ENCODE measurements at places on chromosomes 6 and 20.

DNA sequence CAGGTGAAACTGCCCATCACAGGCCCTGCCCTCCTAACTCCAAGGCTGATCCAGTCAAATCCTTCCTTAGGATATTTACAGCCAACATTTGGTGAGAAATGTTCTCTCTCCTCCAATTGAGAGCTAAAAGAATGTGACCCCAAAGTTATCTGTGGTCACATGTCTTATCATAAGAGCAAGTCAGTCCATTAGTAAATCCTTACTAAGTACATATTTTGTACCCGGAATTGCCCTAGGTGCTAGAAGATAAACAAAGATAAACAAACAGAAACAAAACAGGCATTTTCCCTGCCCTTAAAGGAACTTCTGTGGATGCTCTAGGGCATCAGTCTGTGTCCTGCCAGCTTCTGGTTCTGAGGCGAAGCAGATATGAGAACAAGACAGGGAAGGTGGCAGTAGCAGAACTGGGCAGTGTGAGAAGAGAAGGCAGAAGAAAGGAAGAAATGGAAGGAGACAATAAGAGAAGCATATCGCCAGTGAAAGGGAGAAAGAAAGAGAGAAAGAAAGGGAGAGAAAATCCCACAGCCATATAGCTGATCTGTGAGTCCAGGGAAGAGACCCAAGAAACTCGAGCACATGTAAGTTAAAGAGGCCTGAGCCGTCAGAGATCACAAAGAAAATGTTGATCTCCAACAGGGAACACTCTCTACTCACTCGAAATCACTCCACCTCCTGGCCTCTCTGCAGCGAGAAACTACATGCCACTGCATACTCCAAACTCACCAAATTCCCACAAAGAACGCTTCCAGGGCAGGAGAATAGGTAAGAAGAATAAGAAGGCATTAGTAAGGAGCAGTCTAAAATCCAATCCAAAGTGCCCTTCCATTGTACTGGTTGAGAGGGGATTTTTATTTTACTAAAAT is 41.7 kb downstream of the CDK5RAP1 start:
- DNase-seq = no peak

- DNase-seq = no peak
Measured at GRCh38 chr6:104843229-104843628, 16.5 kb downstream of the HACE1 start.

DNA sequence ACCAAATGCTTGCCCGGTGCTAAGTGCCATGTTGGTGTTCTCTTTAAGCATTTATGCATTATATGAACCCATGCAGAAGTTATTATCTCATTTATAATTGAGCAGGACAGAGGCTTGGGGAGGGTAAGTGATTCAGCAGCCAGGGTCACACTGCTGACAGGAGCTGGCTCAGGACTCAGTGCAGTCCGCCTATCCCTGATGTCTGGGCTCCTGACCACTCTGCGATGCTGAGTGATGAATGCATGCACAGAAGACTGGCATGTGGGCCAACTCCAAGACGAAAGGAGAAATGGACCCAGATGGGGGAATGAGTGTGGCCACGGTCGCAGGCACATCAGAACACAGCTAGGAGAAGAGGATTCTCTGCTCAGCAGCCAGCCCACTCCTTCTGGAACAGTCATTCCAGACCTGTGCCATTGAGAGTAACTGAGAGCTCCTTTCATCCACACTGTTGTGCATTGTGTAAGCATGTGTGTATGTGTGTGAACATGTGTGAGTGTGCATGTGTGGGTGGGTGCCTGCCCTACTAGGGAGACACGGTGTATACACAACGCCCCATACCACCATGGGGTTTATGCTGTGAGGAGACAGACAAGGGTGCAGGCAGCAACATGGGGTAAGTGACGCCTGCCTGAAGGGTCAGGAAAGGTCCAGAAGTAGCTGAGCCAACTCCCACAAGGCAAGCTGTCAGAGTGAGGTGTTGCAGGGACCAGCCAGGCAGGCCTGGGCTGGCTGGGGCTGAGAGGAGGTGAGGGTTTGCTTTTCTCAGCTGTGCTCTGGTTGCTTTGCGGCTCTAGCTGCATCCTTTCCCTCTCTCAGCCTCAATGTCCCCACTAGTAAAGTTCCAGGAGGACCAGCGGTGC is 97.8 kb upstream of the PMEPA1 start:
- no peak for DNase-seq

GRCh38 chr20:56922497-56922896 is 293.4 kb downstream of the TFAP2C start:
- DNase-seq = no peak

DNA sequence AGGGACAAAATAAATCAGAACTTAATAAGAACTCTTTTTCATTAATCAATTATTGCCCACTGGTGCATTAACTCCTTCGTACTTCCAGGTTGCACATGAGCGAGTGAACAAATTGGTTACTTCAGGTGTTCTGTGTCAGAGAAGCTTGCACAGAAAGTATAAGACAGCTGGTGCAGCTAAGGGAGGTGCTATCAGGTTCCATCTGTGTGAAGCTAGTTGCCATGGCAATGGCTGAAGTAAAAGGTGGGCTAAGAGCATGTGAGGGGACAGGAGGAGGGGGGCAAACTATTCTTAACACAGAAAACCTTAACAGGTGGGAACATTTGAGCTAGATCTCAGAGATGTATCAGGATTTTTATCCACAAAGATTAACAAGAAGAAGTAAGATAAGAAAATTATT is 81.6 kb downstream of the MANEA start:
- DNase-seq = no peak

DNA sequence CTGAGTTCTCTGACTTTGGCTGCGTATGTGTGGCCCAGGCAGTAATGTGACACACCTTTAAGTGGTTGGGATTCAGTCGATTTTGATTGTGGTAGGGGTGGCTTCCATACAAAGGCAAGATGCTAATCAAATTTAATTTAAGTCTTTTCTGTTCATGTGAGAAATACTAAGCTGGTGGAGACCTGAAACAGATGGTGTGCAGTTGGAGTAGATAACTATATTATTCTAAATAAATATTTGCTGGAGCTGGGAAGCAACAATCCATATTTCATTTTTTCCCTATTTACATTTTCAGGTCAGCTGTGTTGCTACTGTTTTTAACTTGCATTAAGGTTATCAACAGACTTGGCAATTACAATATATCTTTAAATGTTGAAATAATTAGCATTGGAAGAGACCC is 67.4 kb upstream of the C20orf144 start:
- DNase-seq = no peak

- DNase-seq = no peak
Measured at GRCh38 chr20:46814366-46815232, 80.0 kb upstream of the EYA2 start.

DNA sequence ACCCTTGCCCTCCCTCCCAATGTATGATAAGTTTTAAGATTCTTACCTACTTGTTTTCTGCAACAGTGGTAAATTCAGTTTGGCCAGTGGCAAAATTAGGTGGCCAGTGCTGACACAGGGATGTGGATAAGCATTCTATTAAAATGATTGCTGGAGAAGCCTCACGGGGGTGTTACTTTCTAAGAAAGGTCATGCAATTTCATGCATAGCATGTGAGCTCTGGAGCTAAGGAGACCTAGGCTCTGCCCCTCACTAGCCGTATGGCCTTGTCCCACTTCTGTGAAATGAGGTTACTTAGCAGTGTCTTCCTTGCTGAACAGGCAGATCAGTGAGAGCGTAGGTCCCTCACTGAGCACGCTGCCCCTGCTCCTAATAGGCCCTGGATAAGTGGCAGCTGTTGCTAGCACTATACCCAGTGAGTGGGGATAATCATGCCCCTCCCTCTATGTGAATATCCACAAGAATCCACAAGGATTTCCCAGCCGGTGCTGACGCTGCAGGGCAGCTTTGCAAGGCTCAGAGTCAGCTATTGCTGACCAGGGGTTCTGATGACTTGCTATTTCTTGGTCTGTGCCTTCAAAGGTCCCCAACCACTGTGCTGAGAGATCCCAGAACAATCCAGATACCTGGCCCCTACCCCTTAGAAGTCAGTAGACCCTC is 86.5 kb upstream of the MRPS10 start:
- DNase-seq = no peak

- DNase-seq = no peak
Measured at GRCh38 chr6:105022416-105022815, 65.5 kb downstream of the LIN28B start.
